ENCODE measurements at places on chromosomes 12 and 14.

DNA sequence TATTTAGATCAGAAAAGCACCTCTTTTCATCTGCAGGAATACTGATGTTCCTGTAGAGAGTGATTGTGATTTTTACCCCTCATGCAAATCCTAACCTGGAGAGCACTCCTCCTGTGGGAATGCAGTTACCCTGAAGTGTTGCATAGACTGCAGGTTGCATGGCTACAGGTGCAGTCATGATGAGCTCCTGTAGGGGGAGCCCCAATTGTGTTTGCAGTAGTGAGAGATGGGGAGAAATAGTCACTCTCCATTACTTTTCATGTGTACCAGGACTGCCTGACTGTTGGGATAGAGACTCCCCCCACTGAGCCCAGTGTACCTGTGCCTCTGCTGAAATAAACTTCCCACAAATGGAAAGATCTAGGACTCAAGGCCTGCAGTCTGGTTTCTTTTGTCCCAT lies 1086.5 kb downstream of the SLC6A15 start:
- DNase-seq: no peak

DNA sequence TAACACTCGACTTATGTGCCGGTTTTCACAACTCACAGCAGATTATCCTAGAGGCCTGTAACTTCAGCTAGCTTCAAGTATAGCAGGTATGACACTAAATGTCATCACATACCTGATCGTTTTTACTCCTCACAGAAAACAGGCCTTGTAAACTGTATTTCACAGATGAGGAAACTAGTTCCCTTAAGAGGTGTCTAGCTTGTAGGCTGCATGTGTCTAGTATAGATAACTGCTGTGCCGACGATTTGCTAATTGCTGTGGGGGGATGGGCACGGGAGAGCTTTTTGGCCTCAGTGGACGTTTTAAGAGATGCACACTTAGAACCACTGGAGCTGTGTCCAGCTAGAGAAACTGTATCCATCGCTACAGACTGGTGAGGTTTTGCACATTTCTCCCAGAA lies 78.8 kb downstream of the PAPOLA start:
- DNase-seq: no peak

- no peak for DNase-seq
Observed at GRCh38 chr12:75747572-75748021, 236.2 kb upstream of the KRR1 start.

GRCh38 chr14:98415766-98416165 lies 856.2 kb downstream of the BCL11B start:
- DNase-seq: no peak

GRCh38 chr14:104094709-104095425 lies 9.4 kb downstream of the ASPG start:
- DNase-seq: peak; percentile 80

- DNase-seq: no peak
Observed at GRCh38 chr12:114981036-114981435, 297.1 kb upstream of the TBX3 start.

- no peak for DNase-seq
Observed at GRCh38 chr12:95328708-95329107, 111.1 kb downstream of the VEZT start.

DNA sequence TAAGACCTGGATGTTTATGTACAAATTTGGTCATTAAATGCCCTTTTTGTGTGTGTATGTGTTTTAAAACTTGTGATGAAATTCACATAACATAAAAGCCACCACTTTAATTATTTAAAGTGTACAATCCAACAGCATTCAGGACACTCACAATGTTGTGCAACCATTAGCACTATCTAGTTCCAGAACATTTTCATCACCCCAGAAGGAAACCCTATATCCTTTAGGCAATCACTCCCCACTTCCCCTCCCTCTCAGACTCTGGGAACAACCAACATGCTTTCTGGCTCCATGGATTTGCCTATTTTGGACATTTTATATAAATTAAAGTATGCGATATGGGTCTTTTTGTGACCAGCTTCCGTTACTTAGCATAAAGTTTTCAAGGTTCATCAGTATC lies 124.6 kb downstream of the TTC7B start:
- no peak for DNase-seq

GRCh38 chr14:100035700-100036099 lies 29.5 kb upstream of the EVL start:
- no peak for DNase-seq

DNA sequence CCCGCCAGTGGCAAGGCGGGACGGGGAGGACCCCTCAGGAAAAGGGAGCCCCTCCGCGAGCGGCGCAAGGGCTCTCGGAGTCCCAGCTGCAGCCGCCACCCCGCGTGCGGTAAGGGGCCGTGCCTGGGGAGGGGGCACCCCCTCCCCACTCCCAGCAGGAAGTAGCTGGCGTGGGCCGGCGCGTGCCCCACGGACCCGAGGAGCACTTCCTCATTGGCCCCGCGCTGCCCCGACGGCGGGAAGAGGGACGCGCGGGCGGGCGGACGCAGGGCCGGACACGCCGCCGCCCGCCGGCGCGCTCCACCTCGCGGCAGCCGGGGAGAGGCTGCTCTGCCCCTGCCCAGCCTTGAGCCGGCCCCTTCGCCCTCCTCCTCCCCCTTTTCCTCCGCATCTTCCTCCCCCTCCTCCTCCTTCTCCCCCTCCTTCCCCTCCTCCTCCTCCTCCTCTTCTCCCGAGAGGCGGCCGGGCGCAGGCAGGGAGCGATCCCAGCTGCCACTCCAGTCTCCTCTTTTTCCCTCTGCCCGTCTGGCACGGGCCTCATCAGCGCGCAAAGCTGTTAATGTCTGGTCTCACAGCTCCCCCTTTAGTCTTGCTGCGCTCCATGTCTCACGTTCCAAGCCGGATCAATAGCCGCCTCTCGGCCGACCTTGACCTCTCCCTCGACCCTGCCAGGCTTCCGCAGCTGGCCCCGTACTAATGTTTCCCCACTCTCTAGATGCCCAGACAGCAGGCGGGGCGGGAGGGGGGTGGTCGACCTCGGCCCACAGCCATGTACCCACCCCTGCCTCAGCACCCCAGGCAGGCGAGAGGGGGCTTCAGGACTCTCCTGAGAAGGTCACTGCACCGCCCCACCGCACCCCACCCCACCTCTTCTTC lies 2.6 kb upstream of the BCL11B start:
- DNase-seq: no peak

GRCh38 chr12:11885261-11886038 lies 185.3 kb upstream of the BCL2L14 start:
- no peak for DNase-seq

- no peak for DNase-seq
Observed at GRCh38 chr12:109739747-109740693, 26.4 kb downstream of the FAM222A start.

DNA sequence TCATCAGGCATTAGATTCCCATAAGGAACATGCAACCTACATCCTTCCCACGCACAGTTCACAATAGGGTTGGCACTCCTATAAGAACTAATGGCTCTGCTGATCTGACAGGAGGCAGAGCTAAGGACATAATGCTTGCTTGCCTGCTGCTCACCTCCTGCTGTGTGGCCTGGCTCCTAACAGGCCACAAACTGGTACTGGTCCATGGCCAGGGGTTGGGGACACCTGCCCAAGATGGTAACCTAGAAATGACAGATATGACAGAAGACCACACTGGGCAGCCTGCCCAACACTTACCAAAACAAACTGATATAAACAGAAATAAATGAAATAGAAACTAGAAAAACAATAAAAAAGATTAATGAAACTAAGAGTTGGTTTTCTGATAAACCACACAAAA lies 325.6 kb downstream of the SEC23A start:
- no peak for DNase-seq

GRCh38 chr14:58491593-58491992 lies 64.1 kb downstream of the KIAA0586 start:
- DNase-seq: no peak

GRCh38 chr14:71179066-71179465 lies 271.8 kb downstream of the PCNX1 start:
- DNase-seq: no peak

GRCh38 chr14:35375558-35376025 lies 29.0 kb downstream of the NFKBIA start:
- DNase-seq: no peak

GRCh38 chr12:51864833-51865670 lies 16.5 kb upstream of the FIGNL2 start:
- DNase-seq: no peak

DNA sequence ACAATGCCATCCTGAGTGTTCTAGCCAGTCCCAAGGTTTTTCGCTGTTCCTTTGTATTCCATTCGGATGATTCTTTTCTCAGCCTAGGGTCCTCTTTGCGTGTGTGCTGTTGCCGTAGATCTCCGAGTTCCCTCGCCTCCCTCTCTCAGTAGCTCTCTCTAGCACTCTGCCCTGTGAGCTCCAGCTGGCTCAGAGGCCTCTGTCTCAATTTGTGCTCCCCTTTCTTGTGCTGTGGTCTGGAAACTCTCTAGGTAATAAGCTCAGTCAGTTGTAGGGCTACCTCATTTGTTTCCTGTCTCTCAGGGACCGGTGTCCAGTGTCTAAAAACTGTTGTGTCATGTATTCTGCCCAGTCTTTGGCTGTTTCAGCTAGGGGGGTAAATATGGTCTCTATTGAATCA lies 179.3 kb downstream of the PCNX1 start:
- no peak for DNase-seq

DNA sequence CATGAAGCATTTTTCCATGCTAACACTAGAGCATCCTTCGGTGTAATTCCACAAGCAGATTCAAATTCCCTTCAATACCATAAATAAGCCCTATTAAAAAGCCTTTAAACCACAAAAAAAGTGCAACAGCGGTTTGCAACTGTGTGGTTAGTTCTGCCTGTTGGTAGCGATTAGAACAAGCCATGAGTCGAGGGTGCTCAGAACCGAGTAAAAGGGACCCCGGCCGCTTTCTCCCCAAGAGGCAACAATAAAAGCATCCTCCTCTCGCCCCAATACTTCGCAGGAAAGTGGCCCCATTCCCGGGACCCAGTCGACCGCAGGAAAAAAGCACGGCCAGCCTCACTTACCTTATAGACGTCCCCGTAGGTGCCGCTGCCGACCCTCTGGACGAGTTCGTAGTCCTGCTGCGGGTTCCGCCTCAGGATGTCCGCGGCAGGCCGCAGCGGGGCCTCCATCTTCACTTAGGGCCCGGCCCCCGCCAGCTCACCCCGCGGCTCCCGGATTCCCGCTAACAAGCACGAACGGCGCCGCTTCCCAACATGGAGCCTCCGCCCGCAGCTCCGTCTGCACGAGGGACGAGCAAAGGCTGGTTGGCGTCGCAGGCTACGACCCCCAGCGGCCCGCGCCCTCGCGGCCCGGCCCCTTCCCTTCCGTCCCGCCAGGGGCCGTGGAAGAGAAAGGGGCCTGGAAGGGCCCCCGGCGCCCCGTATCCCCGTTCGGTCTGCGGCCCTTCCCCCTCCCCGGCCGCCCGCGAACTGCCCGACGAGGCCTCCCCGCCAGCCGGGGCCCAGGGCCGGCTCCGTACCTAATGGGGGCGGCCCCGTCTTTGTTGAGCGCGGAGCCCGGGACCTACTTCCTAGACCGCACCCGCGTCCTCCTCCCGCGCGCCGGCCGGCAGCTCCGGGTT lies 521 bp downstream of the MAP4K5 start:
- no peak for DNase-seq

DNA sequence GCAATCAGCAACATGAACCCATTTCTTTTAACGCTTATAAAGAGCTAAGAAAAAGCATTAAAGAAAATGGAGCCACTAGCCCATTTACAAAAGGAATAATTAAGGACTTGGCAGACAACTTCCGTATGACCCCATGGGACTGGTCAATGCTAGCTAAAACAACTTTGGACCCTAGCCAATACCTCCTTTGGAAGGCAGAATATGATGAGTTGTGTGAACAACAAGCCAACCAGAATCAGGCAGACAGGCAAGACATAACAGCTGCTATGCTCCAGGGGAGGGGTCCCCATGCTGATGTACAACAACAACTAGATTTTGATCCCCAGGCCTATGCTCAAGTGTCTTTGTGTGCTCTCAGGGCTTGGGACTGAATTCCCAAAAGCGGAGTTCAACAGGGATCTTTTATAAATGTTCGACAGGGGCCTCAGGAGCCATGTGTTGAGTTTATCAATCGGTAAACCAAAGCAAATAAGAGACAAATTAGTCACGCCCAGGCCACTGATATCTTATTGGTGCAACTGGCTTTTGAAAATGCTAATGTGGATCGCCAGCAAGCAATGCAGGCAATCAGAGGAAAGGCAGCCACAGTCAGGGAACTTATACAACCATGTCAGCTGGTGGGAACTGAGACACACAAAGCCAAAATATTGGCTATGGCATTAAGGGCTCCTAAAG lies 254.4 kb upstream of the DIO2 start:
- no peak for DNase-seq

DNA sequence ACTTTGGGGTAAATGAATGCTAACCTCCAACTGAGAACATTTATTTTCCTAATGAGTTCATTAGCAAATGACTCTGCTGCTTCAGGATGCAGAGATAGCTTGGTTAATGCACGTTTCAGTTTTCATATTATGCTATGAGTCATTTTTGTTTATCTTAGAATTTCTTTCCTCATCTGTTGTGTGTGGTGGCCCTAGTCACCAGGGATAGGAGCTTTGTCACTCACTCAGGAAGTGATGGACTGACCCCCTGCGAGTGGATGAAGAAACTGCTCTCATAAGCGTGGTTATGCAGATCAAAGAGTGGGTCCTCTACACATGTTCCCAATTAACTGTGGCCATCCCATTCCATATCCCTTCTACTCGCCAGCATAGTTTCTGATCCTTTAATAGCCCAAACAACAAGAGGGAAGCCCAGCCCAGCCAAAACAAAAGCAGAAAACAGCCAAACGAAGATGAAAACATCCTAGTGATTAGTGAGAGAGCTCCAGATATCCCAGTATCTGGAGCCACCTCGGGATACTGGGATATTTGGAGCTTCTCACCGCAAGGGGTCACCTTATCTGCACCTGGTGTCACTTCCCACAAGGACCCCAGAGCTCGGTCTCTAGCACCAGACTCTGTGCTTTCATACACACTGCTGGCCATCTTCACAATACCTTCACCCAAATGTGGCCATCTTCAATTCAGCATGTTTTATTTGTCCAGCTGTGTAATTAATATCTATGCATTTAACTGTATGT lies 8.6 kb downstream of the TC2N start:
- DNase-seq: no peak

GRCh38 chr14:96390965-96391292 lies 999 bp upstream of the AK7 start:
- DNase-seq: no peak

GRCh38 chr14:77290705-77291104 lies 19.7 kb upstream of the NGB start:
- DNase-seq: no peak

- no peak for DNase-seq
Observed at GRCh38 chr12:51405801-51406207, 14.6 kb upstream of the GALNT6 start.

GRCh38 chr12:62512901-62513300 lies 46.3 kb downstream of the MON2 start:
- DNase-seq: no peak

GRCh38 chr12:102976609-102977280 lies 19.3 kb downstream of the ASCL1 start:
- no peak for DNase-seq

DNA sequence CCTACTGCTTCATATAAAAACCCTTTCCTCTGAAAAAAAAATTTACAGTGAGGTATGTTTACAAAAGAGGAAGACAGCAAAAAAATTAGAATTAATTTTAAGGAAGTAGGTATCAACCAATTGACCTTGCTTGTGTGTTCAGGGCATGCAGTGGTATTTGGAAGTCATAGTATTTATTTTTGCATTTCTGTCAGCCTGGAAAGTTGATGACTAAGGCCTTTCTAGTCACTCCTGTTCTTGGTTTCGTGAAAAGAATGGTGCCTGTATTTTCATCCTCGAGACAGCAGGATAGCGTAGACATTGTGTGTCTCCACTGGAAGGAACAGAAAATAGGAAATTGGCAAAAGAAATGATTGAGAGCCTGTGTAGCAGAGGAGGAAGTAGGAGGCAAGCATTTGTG lies 24.5 kb downstream of the SLC16A7 start:
- no peak for DNase-seq

- no peak for DNase-seq
Observed at GRCh38 chr12:114769634-114770033, 85.7 kb upstream of the TBX3 start.

Data from stimulated activated CD8-positive, alpha-beta memory T cell treated with anti-CD3 and anti-CD28 coated beads, Interleukin-15, amount 100 ng/mL, for 24 hours (primary cell).